ENCODE measurements at places on chromosomes 3 and 15.

GRCh38 chr3:62143843-62144450 is 229.4 kb downstream of the FEZF2 start:
- peak; percentile 20 for DNase-seq

GRCh38 chr3:51940648-51941462 is 849 bp downstream of the RRP9 start:
- DNase-seq, result no peak

- peak; percentile 45 for DNase-seq
Measured at GRCh38 chr15:70439304-70439877, 324.0 kb downstream of the UACA start.

DNA sequence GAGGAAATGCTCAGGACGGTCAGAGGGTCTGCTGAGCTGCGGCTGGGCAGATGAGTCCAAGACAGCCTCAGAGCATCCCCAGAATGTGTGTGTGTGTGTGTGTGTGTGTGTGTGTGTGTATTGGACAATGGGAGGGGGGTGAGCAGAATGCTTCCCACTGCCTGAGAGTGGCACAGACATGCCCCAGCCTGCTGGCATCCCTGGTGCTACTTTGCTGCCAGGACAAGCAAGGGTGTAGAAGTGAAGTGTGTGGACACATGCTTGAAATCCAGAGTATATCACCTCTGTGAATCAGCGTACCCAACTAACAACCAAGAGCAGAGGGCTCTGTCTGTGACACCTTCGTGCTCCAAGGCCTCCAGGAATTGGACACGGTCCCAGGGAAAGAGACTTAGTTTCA is 76.3 kb downstream of the SLC9A9 start:
- no peak for DNase-seq

GRCh38 chr3:65439641-65440284 is 599.0 kb downstream of the MAGI1 start:
- peak; percentile 63 for DNase-seq

- no peak for DNase-seq
Measured at GRCh38 chr3:67381667-67382272, 272.6 kb downstream of the SUCLG2 start.

GRCh38 chr15:81384891-81385720 is 11.1 kb upstream of the TMC3 start:
- DNase-seq, result no peak

DNA sequence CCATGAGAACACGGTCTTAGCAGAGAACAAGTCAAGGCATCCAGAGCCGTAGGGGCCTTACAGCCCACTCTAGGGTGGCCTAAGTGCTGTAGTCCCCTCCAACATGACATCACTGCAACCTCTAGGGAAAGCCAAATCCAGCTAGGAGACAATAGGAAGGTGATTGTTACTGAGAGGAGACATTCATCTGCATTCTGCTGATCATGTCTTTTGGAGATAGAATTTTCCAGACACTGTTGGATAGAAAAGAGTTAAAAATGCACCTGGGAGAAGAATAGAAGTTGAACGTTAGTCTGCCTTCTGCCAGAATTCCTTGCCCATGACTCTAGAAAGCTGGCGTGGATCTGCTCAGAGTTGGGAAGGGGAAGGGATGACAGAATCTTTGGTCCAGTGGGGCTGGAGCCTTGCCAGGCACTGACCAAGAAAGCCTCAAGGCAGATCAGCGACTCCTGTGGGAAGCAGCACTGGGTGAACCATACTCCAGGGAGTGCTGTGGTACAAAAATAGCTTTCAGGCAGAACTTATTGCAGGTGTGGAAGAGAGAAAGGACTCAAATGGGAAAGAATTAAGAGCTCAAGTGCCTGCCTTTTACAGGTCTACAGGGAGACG is 44.8 kb upstream of the RAF1 start:
- DNase-seq, result no peak

- no peak for DNase-seq
Measured at GRCh38 chr3:13561967-13562366, 13.0 kb downstream of the FBLN2 start.

DNA sequence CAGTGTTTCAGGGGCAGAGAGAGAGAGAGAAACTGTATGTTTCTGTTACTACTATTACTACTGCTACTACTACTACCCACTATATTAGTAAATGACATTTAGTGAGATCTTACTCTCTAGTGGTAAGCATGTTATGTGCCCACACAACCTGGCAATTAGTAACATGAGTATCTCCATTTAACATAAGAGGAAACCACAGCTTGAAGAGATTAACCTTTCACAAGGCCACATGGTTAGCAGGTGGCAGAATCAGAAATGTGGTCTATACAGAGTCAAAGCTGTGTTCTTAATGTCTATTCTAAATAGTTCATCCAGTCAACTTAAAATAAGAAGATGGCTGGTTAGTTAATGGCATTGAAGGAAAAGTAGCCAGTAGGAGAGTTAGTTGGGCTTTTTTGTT is 961.6 kb downstream of the MCTP2 start:
- DNase-seq, result no peak

DNA sequence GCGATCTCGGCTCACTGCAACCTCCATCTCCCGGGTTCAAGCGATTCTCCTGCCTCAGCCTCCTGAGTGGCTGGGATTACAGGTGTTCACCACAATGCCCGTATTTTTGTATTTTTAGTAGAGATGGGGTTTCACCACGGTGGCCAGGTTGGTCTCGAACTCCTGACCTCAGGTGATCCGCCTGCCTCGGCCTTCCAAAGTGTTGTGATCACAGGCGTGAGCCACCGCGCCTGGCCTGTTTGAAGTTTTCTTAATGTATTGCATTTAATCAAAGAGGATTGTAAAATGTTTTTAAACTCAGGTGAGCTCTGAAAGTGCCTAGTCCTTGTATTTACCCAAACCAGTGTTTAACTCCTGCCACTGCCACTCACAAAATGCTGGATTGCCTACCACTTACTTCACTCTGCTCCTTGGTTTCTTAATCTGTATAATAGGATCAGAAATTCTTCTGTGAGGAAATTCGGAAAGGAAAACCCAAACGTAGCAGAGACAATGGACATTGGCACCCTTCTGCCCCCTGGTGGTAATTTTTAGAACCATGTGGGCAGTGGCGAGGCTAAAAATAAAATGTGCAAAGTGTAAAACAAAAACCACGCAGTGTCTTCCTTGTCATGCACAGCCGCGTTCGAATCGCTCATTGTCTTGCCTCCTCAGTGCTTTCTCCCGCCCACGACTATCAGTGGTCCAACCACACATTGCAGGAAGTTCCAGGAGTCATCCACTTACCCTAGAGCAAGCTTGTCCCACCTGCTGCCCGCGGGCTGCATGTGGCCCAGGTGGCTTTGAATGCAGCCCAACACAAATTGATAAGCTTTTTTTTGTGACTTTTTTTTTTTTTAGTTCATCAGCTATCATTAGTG is 27.3 kb downstream of the CEP19 start:
- DNase-seq, result peak; percentile 57

DNA sequence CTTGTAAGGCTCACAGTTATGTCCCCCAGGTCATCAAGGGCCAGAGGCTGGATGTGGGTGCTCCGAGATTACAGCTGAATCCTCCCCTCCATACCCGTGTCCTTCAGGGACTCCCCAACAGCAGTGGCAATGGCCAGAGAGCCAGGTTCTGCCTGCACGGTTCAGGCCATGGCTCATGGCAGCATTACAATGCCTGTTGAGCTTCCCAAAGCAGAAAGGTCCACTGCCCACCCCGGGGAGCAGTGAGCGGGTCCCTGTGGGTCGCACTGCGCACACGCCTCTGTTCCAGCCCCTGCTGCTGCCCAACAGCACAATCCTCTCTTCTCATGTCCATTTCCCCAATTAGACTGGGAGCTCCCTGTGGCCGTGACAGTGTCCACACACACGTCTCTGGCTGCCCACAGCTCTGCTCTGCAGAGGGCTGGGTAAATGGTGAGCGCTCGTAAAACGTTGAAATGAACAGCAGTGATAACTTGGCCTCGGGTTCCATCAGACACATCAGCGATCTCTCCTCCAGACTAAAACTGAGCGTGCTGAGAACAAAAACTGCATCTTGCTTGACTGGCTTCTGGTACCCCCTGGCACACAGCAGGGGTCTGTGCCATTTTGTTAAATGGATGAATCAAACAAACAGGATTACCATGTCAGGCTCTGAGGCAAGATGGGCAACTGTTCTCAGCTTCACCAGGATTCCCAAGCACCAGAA is 80.4 kb downstream of the VGLL4 start:
- DNase-seq, result no peak

DNA sequence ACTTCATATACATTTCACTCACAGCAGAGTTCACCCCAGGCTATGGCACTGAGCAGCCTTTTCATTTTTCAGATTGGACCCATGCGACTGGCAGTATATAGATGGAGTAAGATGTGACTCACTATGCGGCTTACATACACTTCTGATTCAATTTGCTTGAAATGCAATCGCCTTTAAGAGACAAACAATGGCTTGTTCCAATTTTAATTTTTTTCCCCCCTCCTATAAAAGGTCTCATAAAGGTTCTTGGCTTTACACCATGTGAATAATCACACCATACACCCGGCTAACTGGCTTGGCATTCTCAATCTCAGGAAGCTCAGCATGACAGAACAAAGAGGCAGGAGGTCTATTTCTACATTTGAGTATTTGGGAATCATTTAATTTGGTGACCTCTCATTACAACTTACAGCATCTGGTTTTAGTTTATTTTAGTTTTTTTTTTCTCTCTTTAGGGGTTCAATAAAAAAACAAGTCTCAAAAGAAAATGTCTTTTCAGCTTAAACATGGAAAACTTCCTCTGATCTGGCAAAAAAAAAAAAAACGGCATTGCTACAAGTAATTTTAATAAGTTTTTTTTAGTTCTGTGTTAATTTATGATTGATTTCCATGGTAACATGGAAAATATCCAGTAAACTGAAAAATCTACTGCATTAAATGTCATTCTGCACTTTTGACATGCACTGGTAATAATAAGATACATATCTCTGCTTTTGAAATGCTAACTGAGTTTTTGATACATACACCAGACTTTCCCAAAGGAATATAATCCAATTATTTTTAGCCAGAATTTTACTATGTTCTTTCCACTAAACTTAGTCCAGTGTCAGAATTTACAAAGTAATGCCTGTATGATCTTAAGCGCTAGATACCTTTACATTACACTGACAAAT is 38.8 kb downstream of the GADL1 start:
- DNase-seq, result peak; percentile 6

GRCh38 chr3:60445446-60445845 is 805.8 kb downstream of the FHIT start:
- DNase-seq, result no peak

DNA sequence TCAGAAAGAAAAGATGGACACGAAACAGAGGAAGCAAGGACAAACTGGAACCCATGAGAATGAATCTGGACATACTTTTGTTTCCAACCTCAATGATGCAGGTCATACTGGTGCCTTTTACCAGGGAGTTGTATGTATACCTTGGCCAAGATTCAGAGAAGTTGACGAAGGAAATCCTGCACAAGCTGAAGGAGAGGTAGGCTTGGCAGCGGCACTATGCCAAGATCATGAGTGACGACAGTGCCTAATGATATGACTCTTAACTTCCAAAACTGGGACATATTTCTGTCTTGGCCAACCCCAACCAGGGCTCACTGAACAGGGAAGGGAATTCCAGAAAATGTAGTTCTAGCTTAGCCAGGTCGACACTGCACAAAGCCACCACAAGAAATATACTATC is 149.2 kb upstream of the SLCO3A1 start:
- DNase-seq, result no peak

DNA sequence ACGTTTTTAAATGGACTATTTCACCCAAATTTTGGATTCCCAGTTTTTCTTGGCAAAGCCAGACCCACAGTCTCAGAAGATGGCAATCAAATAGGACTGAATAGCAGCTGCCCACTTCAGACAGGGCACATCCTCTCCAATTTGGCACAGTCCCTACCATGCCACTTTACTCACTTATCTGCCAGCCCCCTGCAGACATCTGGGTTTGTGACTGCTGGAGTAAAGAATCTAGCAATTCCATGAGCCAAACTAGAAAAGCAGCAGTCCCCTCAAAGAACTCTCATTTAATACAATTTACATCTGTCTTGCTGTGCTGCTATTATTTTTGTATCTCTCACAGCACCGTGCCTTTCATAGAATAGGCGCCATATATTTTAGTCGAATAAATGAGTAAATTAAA is 16.0 kb upstream of the LRRN1 start:
- no peak for DNase-seq

DNA sequence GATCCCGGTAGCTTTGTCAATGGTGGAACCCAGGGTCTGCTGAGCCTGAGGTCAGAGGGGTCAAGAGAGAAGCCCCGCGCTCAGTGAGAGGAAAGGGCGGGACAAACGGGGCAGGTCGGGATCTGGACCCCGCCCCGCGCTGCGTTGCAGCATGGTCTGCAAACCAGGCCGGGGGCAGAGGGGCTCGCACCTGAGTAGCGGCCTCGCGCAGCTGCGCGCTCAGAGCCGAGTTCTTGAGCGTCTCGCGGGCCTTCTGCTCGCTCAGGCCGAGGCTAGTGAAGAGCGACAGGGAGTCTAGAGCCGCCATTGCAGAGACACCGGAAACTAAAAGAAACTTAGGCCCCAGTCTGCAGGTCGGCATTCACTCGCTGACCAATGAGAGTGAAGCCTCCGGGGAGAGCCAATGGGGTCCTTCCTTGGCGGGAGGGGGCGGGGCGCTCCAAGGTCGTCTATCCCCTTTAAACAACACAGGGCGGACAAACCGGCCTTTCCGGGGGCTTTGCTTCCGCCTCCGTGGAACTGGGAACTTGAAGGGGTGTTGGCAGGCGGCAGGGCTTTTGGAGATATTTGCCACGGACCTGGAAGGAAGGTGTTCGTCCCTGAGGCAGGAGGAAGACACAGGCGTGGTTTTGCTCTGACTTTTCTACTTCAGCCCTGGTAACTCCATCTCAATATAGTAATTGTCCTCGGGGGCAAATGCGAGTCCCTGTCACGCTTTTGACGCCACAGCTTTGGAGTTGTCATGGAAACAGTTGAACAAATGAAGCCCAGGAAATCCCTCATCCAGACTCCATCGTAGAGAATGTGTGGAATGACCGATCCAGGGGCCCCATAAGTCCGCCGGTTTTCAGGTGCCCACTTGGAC is at the start of gene QARS1:
Gene QARS1 (minus strand): TSS at position 331 of the 865 bp plus-strand sequence. CDS start 24 bp downstream, at position 307.
- DNase-seq, result peak; percentile 88

GRCh38 chr15:92709110-92709790 is 53.7 kb upstream of the FAM174B start:
- peak; percentile 90 for DNase-seq

GRCh38 chr3:52248816-52249547 is 3.4 kb downstream of the PPM1M start:
- DNase-seq, result peak; percentile 67

DNA sequence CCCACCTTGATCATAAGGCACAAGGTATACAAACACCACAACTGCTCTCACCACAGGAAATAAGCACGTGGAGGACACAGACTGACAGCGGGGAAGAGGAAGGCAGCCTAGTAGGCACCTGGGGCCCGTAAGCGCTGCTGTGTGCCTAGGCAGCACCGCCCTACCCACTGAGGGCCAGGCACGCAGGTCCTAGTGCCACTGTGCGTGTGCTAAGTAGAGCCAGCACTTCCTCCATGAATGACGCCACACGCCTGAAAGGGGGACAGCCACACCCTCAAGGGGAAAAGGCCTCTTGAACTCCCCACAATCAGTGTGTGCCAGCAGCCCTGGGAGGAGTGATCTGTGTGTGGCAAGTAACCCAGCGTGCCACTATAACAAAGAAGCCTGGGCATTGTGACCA is 73.0 kb downstream of the ATP1B3 start:
- DNase-seq, result no peak

Data from SK-N-DZ (cell line).